ENCODE measurements at places on chromosomes 3 and 15.

DNA sequence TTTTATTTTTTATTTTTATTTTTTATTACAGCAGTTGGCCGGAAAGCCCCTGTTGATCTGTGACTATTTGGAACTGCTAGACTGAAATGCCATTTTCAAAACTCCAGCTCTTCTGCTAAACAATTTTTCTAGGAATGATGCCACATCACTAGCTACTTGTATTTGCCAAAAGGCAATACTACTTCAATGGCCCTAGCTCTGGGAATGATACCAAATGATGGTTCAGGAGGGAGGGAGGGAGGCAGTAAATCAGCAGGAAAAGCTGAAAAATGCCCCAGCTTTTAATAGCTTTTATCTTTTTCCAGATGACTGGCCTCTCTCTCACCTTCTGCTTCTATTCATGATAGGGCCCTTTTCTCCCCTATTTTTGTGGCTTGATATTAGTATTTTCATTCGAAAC is 2.6 kb upstream of the CHL1 start:
- DNase-seq, result no peak

DNA sequence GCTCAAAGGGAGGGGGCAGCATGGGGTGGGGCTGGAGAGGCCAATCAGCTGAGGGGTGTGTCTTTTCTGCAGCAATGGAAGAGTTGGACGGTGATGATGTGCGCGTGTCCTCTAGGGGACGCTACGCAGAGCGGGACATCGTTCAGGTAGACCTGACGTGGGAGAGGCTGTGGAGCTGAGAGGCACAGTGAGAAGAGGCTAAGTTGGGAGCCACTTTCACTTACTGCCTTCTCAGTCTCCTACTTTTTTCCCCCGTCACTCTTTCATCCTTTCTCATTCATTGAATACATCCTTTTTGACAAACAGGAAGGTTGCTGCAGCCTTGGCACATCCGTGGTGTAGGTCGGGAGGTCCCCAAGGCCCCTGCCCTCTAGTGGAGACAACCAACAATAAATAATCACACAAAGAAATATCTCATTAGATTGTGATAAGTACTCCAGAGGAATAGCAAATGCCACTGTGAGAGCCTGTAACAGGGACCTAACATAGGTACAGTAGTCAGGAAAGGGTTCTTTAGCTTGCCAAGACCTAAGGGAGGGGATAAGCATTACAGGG is 4.4 kb upstream of the BRPF1 start:
- DNase-seq, result no peak

GRCh38 chr15:80155001-80155377 is 2.2 kb downstream of the FAH start:
- peak; percentile 38 for DNase-seq

GRCh38 chr3:175777495-175777894 is 918.4 kb downstream of the NAALADL2 start:
- DNase-seq, result peak; percentile 9

DNA sequence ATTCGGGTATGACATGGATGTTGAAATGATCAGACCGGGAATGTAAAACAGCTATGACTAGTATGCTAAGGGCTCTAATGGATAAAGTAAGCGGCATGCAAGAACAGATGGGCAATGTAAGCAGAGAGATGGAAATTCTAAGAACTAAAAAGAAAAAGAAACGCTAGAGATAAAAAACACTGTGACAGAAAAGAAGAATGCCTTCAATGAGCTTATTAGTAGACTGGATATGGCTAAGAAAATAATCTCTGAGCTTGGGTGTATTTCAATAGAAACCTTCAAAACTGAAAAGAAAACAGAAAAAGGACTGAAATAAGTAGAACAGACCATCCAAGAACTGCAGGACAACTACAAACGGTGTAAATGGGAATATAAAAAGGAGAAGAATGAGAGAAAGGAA is 101.2 kb downstream of the HES1 start:
- no peak for DNase-seq

All from fibroblast of pulmonary artery (primary cell).